ENCODE measurements at places on chromosomes 2 and 18.
A peak's percentile ranks its signal among the peaks of the same experiment; 100 is the strongest.

- DNase-seq = no peak
These were observed 1.5 kb downstream of the VAMP5 start for GRCh38 chr2:85585781-85586105.

- DNase-seq = no peak
These were observed 17.1 kb upstream of the SNED1 start for GRCh38 chr2:240981280-240981679.

DNA sequence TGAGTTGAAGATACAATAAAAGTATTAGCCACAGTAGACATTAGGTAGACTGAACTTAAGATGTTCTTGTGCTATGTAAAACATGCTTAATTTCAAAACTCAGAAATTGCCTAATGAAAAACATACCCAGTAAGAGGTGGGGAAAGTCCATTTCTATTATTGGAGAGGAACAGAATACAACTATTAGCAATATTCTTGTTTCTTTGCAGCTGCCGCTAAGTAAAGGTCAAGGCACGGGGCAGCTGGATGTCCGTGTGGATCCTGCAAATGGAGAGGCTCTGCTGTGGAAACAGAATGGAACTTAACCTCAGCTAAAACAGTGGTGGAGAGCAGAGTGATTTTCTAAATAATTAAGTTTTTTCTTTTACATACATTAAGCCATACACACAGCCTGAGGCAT lies 139.2 kb upstream of the ARHGAP28 start:
- no peak for DNase-seq

DNA sequence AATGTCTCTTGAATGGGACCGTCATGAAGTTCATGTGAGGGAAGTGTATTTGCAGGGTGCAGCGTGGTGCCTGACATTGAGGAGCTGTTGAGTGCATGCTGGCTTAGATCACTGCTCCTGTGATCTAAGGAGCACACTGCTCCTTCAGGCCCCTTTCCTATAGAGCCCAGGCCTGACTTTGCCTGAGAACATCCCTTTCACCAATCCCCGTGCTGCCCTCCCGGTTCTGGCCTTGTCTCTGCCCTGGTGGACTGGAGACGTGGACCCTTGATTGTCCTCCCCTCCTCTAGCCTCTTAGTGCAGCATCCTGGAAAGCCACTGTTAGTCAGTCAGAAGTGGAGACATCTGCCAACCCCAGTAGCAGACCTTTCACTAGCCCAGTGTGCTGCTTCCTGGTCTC lies 323.6 kb upstream of the HS6ST1 start:
- DNase-seq = no peak

GRCh38 chr2:120867290-120868241 lies 131.9 kb downstream of the GLI2 start:
- DNase-seq = peak; percentile 67

GRCh38 chr2:18009891-18010290 lies 131.4 kb downstream of the KCNS3 start:
- no peak for DNase-seq

DNA sequence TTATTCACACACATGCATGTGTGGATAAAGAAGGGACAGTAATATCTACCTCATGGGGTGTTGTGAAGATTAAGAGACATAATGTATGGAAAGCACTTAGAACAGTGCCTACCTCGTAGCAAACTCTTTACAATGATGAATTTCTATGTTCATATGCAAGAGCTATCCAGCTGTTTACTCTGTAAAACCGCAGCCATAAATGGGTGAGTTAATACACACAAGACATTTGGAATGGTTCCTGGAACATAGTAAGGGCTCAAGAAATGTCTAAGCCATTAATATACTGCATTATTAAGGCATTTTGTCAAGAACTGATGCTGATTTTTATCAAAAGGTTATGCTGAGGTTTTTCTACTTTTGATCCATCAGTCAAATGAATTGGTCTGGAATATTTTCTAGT lies 1076.2 kb downstream of the TSN start:
- no peak for DNase-seq

DNA sequence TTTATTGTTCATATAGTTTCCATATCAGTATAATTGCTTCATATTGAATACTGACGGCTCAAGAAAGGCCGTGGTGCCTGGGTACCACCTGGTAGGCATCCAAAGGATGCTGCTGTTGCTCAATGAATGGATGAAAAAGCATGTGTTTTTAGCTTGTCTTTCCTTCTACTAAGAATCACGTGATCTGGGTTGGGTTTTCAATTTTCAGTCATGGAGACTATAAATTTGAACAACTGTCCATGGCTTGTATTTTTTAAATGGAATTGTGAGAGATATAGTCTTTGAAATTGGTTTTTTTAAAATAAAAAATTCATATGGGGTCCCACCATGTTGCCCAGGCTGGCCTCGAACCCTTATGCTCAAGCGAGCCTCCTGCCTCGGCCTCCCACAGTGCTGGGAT lies 25.3 kb downstream of the EMILIN2 start:
- DNase-seq = no peak

GRCh38 chr18:39274535-39274934 lies 1708.9 kb upstream of the CELF4 start:
- DNase-seq = no peak

GRCh38 chr2:230872151-230872967 lies 7.6 kb downstream of the ITM2C start:
- DNase-seq = no peak

DNA sequence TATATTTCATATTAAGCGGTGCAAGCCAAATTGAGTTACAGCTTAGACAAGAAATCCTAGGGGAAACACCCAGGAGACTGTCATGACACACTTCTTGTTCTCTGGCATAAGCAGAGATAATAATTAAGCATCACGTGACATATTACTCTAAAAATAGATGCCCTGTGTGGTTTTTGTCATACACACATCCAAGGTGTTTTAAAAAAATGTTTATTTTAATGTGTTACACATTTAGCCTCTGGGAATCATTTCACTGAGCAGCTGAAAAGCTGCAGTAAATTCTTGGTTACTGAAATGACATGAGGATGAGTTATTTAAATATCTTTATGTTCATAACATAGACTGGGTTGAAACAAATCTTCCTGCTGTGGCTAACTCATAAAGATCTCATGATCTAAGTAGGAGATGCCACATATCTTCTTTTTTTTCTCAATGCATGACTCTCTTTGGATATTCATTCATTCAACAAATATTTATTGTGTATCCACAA lies 38.0 kb upstream of the ERMN start:
- no peak for DNase-seq

- DNase-seq = no peak
These were observed 428.9 kb downstream of the EPHA4 start for GRCh38 chr2:221143231-221143630.

- DNase-seq = no peak
These were observed 143.3 kb upstream of the ITGB6 start for GRCh38 chr2:160343404-160343803.

DNA sequence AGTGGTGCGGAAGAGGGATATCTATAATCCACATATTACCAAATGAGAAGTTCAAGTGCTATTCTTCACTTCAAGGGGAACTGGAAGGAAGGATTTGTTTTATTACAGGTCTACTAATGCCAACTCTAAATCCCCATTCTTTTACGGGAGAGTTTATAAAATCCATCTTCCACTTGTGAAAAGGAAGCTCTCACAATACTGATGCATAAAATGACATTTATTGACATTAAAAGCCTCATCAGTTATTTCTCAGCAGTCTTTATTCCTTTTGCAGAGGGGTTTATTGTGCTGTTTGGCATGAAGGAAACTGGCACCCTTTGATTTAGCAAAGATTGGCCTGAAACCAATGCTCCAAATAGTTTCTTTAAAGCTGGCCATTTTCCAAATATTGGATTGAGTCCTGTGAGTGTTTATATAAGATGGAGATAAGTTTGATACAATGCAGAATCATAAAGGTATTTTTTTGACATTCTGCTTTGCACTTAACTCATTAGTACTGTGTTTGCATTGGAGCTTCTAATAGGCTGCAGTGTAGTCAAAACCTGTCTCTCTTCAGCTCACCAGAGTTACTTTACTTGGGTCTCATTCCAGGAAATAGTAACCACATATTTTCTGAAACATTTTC lies 26.6 kb downstream of the LRP1B start:
- DNase-seq = no peak

DNA sequence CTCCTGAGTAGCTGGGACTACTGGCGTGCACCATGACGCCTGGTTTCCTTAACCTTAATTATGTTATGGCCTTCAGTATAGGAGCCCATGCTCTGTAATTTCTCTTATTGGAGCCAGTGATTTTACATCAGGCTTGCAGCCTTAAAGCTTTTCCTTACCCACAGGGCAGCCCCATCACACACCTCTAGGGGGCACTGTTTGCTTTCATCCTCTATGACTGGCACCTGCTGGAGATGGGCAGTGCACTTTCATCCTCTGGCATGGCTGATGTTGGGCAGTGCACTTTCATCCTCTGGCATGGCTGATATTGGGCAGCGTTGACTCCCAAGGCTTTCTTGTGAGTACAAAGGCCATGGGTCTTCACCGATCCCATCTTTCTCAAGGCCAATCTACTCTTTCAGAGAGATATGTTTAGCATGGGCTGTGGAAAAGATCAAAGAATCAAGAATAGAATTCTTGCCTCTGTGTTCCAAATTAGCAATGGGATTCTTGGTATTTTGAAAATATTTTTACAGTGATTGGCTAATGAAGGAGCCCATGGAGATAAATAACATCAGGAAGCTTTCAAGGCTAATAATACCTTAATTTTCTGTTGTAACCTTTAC lies 80.7 kb upstream of the MEX3C start:
- DNase-seq = no peak

- DNase-seq = no peak
These were observed 50.1 kb upstream of the CRACDL start for GRCh38 chr2:98985905-98986666.

DNA sequence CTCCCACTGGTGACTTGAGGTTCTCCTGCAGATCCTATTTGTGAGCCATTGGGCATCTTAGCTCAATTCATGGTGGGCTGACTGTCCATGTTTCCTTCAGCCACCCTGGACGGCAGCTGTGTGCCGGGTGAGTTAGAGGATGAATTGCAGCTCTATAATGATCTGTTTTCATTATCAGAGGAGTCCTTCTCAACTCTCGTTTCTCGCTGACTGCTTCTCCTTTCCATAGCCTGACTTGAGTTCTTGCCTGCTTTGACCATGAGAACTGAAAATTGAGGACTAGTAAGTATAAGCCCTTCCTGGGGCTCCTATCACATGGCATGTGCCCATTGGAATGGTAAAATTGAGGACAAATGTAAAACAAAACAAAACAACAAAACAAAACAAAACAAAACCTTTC lies 121.8 kb downstream of the CDC42EP3 start:
- no peak for DNase-seq

Measured in gastrocnemius medialis (tissue), 4 donors.